ENCODE measurements at places on chromosomes 16 and 17.
A peak's percentile ranks its signal among the peaks of the same experiment; 100 is the strongest.

DNA sequence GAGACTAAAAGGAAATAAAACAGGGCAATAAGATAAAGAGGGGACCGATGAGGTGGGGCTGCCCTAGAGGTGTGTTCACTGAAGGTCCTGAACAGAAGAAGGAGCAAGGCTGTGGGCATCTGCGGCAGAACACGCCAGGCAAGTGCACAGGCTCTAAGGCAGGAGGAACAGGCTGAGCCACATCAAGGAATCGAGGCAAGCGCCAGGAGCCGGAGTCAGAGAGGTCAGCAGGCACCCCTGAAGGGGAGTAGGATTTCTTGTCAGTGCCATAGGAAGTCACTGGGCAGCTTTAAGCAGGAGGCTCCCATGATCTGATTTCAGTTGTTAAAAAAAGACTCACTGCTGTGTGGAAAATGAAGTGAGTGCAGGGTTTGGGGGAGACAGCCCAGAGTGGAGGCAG lies 186.5 kb downstream of the KATNIP start:
- no peak for DNase-seq

DNA sequence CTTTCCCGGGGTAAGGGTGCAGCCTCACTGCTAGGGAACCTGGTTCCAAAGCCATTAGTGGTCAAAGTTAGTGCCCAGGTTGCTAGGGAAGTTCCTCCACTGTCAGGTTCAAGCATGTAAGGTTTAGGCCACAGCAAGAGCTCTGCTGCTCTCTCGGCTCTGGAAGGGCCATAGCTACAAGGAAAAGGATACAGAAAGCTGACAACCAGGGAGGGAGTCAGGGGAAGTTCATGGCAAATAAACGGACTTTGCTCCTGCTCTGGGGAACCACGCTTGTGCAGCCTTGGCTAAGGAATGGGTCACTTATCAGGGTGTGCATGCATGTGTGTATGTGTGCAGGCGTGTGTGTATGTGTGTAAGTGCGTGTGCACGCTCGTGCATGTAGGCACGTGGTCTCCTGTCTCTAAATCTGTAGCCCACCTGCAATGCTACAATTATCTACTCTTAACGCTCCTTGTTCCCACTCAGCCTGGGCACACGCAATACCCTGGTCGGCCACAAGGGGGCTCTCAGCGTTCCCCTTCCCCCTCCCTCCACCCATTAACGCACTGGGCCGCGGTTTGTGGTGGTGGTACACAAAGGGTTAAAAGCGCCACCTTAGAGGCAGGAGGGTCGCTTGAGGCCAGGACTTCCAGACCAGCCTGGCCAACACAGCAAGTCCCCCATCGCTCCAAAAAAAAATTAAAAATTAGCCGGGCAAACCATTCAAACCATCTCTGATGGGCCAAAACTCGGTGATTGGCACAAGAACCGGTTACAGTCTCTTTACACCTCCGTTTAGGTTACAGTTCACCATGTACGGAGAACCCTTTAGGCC lies 48.4 kb upstream of the KDM8 start:
- peak; percentile 28 for DNase-seq

GRCh38 chr17:51435641-51436091 lies 175.3 kb downstream of the UTP18 start:
- peak; percentile 3 for DNase-seq

DNA sequence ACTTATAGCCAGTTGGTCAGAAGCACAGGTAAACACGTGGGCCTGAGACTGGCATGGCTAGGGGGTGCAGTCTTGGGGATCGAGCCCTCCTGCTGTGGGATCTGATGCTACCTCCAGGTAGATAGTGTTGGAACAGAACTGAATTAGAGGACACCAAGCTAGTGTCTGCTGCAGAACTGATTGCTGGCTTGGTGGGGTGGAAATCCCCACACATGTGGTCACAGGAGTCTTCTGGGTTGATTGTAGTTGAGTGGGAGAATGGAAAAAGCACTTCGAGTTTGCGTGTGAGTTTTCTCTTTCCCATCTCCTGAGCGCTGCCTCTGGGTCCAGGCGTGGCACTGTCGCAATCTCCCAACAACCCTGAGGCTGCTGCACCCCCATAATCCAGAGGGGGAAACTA lies 8.0 kb upstream of the SPATA32 start:
- no peak for DNase-seq

- DNase-seq: no peak
These were observed 334.2 kb upstream of the CDH8 start for GRCh38 chr16:62370445-62370844.

DNA sequence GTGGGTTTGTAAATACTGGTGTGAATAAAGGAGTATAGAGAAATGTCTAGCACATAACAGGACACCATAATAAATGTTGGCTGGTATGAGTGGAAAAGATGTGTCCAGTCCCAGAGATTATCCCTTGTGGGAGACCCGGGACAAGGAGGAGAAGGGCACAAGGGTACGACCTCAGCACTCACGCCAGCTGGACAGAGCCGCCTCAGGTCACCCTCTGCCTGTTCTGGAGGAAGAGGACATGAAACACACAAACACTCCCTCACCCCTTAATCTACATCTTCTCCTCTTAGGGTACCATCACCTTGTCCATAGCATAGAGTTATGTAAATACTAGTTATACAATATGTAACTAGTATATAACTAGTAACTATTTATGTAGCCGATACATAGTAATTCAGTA lies 26.8 kb downstream of the DYNLL2 start:
- no peak for DNase-seq

DNA sequence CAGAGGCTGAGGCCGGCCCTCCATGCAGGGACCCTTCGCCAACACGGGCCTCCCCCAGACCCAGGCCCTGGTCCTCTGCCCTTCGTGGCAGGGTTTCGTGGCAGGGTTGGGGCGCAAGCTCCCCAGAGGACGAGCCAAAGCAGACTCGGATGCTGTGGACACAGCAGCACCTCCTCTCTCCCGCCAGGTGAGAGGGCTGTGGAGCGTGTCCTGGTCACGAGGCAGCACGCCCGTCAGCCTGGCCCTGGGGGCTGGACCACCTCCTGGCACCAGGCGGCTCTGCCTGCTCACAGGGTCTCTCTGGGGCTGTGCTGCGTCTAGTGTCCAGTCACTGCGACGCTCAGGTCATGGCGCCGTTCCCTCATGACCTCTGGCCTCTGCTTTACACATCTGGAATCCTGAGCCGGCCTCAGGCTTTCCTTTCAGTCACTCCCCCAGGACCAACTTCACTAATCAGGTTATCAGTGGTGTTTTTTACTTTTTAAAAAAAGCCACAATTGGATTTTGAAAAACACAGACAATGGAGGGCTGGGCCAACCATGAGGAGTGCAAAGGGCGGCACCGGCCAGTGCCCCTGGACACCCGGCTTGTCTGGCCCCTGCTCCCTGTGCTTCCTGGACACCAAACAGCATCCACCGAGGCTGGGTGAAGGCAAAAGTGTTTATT lies 5.4 kb downstream of the NDUFAF8 start:
- DNase-seq: no peak

DNA sequence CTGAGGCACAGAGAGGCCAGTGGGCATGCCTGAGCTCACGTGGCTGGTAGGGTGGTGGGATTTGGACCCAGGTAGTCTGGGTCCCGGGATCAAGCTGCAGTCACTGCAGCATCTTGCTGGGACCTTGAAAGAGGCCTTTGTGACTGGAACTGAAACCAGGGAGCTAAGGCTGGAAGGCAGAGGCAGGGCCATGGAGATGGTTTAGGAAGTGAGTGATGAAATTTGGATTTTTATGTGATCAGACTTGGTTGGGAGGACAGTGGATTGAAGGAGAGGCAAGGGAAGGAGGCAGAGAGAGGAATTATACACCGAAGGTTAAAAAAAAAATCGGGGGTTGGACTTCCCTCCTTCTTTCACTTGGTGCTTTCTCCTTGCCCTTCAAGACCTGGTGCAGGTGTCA lies 255.4 kb upstream of the CACNG5 start:
- peak; percentile 15 for DNase-seq

GRCh38 chr16:9286930-9287329 lies 195.5 kb downstream of the HAPSTR1 start:
- DNase-seq: no peak

- DNase-seq: no peak
These were observed 134.7 kb downstream of the SOX9 start for GRCh38 chr17:72255481-72255880.

DNA sequence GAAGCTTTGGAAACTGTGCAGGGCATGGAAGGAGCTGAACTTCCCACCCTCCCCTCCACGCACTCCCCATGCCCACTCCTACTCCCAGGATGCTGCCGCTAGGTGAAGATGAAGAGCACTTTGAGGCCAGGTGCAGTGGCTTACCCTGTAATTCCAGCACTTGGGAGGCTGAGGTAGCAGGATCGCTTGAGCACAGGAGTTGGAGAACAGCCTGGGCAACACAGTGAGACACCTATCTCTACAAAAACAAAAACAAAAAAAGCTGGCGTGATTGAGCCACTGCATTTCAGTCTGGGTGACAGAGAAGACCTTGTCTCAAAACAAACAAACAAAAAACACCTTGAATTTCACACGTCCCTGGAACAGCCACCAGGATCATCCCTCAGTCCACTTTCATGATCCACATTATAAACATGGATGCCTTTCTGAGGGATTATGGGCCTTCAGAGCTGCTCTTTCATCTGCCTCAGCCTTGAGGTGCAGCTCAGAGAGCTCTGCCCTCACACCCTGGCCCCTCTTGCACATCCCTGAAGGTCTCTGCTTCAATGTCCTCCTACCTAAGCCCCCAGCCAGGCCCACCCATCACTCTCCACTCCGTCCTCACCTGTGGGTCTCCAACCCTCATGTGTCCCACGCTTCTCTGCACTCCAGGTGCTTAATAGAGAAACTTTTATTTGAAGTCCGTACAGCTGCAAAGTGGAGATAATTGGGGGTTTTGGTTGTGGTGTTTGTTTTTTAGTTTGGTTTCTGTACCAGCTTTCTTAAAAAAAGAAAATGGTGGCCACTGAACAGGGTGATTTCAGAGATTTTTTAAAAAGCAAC lies 25.8 kb downstream of the PHB1 start:
- no peak for DNase-seq

DNA sequence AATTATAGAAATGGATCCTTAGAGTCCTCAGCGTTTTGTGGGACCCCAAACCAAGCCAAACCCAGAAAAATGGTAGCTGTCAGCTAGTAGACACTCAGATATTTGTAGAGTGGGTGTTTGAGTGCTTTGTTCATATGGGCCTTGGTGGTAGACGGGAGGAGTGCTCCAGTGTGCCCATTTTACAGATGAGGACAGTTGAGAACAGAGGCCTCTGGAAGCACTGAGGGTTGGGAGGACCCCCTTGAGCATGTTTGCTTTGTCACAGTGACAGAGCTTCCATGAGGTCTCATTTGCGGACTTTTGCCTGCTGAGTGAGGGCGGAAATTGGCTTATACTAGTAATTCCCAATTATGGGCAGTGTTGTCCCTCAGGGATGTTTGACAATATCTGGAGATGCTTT lies 111.7 kb downstream of the ABCC6 start:
- DNase-seq: no peak

- no peak for DNase-seq
These were observed 38.6 kb downstream of the NEUROD2 start for GRCh38 chr17:39569126-39569525.

GRCh38 chr17:3003296-3004149 lies 59.9 kb downstream of the OR1D5 start:
- no peak for DNase-seq

DNA sequence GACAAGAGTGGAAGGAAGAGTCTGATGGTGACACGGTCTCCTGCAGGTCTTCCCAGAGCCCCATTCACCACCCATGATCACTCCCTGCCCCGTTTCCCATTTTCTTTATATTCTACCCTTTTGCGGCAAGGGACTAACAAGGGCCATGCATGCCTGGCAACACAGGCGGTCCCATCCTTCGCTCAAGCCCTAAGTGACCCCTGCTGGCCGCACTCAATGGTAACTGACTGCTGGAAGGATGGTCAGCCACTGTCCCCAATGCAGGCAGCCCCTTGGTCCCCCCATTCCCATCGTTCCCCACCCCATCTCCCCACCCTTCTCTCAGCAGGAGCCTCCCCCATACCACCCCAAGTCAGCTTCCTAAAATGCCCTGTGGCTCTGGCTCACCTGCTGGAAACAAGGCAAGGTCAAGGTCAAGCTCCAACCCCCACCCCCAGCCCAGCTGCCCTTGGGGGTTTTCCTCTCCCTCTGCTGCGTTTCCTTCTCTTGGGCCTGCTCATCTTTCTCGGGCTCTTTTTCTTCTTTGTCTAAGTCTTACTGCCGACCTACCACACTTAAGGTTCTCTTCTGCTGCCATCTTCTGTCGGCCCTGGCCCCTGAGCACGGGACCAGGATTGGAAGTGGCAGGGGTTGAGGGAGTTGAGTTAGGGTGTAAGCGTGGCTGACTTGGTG lies 116.0 kb downstream of the RPTOR start:
- DNase-seq: no peak

- DNase-seq: no peak
These were observed 88.8 kb upstream of the GSE1 start for GRCh38 chr16:85524365-85524629.

DNA sequence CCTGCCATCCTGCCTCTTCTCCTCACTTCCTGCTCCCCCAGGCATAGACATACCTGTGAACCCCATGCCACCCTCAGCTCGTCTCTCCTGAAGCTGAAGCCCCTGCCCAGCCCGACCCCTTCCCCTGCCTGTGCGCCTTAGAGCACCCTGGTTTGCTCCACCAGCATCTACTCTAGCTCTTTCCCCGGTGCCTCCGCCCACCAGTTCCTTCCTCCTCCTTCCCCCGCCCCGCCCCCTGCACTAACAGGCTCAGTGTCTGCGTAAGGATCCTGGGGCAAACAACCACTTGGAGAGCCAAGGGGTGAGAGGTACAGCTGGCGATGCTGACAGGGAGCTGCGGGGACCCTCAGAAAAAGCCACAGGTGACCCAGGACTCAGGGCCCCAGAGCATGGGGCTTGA lies 1.9 kb downstream of the GPR142 start:
- no peak for DNase-seq

- DNase-seq: no peak
These were observed 19.5 kb downstream of the NUP85 start for GRCh38 chr17:75225016-75225415.

DNA sequence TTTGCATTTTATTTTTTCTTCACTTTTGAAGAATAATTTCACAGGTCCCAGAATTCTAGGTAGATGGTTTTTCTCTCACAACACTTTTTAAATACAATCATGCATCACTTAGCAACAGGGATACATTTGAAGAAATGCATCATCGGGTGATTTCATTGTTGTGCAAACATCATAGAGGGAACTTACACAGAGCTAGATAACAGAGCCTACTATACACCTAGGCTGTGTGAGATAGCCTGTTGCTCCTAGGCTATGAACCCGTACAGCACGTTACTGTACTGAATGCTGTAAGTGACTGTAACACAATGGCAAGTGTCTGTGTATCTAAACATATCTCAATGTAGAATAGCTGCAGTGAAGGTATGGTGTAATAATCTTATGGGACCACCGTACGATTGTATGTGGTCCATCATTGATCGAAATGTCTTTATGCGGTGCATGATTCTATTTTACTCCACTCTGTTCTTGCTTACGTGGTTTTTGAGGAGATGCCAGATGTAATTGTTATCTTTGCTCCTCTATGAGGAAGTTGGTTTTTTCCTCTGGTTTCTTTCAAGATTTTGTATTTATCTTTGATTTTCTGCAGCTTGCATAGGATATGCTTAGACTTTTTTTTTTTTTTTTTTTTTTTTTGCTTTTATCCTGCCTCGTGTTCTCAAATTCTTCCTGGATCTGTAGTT lies 35.5 kb upstream of the TMEM92 start:
- no peak for DNase-seq

GRCh38 chr17:65047941-65048340 lies 8.6 kb downstream of the GNA13 start:
- DNase-seq: no peak
